Heart left ventricle (tissue), 16 donors: ENCODE measurements at places on chromosomes 6 and 20. TPM values are rescaled to one million over a fixed set of nuclear protein-coding genes. Genes with fewer than 3 reads are reported as not detected.

GRCh38 chr6:157187182-157188083 is 135.9 kb downstream of the TMEM242 start:
- DNase-seq: peak; percentile 33

DNA sequence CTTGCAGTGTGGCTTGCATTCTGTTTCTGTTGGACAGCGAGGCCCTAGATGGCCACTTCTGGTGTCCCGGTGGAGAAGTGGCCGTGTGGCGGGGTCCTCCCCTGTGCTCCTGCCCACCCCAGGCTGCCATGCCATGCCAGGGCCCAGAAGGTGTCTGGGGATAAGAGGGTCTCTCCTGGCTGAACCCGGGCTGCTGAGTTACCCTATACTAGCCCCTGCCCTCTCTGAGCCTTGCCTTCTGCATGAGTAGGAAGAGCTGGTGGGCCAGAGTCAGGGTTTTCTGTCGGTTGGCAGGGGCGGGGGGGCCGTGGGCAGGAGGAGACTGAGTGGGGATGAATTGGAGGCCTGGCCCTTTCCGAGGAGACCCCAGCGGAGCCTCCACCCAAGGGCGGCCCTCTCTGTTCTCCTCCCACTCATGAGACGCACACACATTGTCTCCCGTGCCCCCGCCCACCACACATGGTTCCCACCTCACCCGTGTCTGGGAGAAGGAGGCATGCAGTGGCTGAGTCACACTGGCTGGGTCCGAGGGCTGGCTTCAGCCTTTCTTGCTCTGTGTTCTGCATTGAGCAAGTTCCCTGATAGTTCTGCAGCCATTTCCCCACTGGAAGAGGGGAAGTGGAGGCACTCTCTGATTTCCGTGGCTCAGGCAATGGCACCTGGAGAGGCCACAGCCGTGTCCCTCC is 24.6 kb downstream of the VSTM2L start:
- DNase-seq: no peak

DNA sequence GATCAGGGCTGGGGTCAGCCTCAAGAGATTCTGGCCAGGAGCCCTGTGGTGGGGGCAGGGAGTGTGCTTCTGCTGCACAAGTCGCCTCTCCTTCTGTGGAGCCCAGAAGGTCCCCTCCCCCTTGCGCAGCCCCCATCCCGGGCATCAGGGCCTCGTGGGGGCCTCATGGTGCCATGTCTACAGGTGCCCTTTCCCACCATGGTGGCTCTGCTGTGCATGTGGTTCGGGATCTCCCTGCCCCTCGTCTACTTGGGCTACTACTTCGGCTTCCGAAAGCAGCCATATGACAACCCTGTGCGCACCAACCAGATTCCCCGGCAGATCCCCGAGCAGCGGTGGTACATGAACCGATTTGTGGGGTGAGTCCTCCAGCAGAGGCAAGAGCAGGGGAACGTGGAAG is 48.1 kb downstream of the TM9SF4 start:
- no peak for DNase-seq

DNA sequence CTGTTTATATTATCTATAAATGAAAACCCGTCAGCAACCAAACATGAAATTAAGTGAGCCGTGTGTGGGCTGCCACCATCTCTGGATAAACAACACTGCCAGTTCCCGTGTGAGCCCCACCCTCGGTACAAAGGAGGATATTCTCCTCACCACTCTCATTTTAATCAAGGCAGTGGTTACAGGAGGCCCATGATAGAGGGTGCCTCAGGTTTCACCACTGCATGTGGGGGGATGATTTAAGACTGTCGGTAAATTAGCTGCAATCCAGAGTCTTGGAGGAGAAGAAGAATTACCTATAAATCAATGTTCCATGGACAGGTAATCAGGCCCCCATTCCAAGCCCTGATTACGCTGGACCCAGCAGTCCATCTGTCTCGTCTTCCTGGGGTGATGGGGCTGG is 361.6 kb upstream of the SULF2 start:
- DNase-seq: no peak

Gene DNAH8
- total RNA-seq: not detected

DNA sequence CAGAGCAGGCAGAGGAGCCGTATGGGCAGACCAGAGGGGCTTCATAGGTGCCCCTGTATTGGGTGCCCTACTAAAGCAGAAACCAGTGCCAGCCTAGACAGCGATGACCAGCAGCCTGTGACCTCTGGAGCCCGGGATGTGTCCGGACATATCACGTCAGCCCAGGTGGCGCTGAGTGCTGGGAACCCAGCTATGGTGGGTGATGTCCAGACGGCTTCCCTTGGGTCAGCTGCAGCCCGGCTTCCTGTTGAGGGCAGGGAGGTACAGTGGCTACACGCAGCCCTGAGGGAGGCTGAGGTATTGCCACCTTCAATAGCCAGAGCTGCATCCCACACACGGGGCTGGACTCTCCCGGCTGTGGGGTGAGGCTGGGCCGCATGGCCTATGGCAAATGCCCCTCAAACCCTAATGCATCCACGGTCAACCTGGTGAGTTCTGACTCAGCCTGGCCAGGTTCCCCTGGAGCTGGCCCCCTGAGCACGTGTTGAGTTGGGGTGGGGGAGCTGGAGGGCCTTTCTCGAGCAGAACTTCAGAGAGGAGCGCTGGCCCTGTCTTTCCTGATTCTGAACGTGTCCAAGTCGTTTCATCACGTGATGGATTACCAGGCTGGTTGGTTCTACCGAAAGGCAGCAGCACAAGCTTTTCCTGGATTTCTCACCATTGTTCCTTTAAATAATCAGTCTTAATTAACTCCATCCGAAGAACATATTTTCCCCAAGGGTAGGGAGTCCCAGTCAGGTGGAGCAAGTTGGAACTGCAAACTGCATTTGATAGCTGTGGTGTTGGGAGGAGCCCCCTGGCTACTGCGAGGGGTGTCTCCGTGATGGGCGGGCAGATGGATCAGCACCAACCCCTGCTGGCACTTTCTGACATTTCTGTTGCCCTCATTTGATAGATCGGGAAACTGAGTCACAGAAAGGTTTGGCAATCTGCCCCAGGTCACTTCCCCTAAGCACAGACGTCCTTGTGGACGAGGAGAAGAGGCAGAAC is 7.1 kb upstream of the MYT1 start:
- DNase-seq: no peak

GRCh38 chr20:32685541-32686529 is 12.1 kb upstream of the C20orf203 start:
- DNase-seq: peak; percentile 71

Gene MEP1A
- total RNA-seq: not detected

DNA sequence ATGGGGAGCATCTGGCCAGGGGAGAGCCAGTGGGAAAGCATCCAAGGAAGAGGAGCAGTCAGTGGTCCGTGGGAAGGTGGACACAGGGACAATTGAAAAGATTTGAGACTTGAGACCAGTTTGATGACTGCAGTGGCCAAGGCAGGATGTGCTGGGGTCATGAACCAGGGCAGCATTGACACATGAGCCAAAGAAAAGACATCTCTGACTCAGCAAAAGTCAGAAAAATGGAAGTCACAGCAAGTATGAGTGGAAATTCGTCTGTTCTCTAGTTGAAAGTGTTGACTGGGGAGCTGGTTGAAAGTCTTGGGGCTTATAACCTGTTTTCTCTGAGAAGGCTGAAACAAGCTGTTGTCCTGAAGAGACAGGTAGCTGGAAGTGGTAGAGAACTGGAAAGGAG is 31.3 kb downstream of the RAB22A start:
- DNase-seq: no peak

Gene FYN
- 36.2 TPM for total RNA-seq

GRCh38 chr6:6711832-6712448 is 123.4 kb downstream of the LY86 start:
- DNase-seq: no peak

DNA sequence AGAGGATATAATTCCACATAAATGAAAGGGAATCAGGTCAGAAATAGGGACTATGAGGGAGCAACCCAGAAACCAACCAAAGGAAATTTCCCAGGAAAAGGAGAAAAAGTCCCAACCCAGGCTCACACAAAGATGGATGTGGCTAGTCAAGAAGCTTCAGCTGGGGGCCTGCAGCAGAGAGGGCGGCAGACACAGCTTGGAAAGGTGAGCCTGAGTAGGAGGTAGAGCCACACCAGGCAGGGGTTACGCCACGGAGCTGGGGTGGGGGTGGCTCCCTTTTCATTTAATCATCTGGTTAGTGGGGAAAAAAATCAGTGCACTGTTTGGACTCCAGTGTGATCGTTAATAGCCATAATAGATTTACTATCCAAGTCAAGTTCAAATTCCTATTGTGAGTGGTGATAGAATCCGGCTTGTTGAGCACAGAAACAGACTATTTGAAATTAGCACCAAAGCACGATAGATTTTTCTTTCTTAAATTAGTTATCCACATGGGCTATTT is 220.6 kb downstream of the TPBG start:
- DNase-seq: no peak

DNA sequence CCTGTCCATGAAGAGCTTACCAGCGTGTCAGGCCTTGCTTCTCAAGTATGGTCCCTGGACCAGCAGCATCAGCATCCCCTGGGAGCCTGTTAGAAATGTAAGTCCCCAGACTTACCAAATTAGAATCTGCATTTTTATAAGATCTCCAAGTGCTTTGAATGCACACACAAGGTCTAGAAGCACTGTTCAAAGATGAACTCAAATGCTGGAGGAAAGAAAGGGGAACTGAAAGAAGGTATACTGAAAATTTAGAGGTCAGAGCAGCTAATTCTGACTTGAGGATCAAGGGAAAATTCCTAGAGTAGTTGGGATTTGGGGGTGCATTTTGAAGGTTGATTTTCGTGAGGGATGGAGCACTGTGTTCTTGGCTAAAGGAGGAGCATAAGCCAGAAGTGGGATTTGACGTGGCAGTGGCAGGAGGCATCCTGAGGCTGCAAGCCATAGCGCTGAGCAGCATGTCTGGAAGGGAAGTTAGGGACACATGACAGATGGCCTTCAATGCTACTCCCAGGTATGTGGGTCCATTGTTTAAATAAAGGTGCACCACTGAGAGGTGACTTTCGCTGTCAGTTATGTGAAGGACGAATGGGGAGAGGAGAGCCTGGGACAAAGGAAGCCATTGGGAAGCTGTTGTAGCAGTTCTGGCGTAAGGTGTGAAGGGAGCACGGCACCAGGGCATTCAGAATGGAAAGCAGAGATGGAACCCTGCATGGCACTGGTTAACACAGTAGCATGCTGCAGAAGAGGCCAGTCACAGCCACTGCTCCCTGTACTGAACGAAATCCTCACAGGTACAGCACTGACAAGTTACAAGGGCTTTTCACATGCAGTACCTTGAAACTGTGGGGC is 36.2 kb downstream of the ARMC2 start:
- no peak for DNase-seq

Gene SEMG1
- not detected for total RNA-seq

Gene THBD
- total RNA-seq: 25.7 TPM

DNA sequence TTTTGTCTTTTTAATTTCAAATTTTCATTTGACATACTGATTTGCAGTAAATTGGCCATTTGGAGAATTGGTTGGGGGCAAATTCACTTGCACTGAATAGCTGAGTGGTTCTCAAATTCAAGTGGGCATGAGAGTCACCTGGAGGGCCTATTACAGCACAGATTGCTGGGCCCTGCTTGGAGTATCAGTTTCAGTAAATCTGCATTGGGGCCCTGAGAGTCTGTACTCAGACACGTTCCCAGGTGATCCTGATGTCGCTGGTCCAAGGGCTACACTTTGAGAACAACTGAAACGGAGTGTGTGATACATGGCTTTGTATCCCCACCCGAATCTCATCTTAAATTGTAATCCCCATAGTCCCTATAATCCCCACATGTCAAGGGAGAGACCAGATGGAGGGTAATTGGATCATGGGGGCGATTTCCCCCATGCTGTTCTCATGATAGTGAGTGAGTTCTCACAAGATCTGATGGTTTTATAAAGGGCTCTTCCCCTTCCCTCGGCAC is 115.9 kb downstream of the KLHL32 start:
- no peak for DNase-seq

DNA sequence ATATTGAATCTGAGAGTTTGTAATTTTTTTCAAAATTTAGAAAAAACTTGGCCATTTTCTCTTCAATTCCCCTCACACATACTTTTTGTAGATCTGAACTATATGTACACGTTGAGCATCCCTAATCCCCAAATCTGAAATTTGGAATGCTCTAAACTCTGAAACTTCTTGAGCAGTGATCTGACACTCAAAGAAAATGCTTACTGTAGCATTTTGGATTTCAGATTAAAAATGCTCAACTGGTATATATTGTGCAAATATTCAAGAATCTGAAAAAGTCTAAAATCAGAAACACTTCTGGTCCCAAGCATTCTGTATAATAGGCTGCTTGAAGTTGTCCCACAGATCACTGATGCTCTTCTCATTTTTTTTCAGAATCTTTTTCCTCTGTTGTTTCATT is 78.8 kb upstream of the ZBTB24 start:
- DNase-seq: no peak

GRCh38 chr20:19589787-19590362 is 168.2 kb upstream of the RIN2 start:
- DNase-seq: no peak

Gene ULBP1
- total RNA-seq: 0.47 TPM

GRCh38 chr6:141123049-141123448 is 1009.7 kb upstream of the GJE1 start:
- no peak for DNase-seq

Gene SLC22A7
- total RNA-seq: not detected

DNA sequence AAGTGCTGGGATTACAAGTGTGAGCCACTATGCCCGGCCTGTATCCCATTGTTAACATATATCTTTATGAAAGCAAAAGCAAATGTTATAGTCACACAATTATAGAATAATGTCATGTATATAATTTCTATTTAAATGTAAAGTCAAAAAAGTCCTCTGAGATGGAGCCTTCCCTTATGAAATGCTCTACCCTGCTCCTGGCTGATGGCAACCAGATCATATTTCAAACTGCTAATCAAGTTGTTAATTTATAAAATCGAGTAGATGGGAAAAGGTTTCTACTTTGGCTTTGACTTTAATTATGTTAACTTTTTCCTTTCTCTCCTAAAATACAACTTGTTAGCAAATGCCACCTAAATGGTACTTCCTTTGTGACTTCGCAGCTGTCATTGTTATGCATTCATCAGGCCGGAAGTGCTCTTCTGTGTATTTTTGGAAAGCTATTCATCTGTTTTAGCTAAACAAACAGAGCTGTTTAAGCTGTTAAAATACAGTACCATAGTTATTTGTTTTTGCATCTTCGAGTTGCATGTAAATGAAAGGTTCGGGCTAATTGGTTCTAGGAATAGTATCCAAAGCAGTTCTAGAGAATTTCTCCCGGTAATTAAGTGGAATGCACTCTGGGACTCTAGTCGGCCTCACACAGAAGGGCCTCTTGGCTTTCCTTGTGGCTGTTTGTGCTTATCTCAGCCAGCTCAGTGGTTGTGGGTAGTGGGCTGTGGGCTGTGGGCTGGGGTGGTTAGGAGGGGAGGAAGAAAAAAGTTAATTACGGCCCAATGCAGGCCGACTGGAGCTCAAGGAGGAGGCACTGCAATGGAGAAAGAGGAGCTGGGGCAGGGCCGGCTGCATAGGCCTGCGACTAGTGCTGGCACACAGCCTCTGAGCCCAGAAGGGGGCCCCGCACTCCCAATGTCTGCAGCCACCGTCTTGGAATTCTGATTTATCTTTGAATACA is 34.8 kb downstream of the SLC35D3 start:
- DNase-seq: no peak

Gene TBXT
- not detected for total RNA-seq

Gene RWDD1
- total RNA-seq: 48.8 TPM
